ENCODE measurements at places on chromosomes 12 and 14.
A peak's percentile ranks its signal among the peaks of the same experiment; 100 is the strongest.

GRCh38 chr12:57722716-57723629 is 15.6 kb downstream of the AGAP2 start:
- H3K4me3 ChIP-seq = no peak overlapping the region
- no peak overlapping the region for H3K27ac ChIP-seq
- H3K27me3 ChIP-seq = peaks cover 15% of the 10 kb centered on the region
- H3K4me1 ChIP-seq = peaks cover 6% of the 10 kb centered on the region
- no peak for DNase-seq

- H3K27me3 ChIP-seq = peaks cover 19% of the 10 kb centered on the region
- peaks cover 14% of the 10 kb centered on the region for H3K36me3 ChIP-seq
- DNase-seq = no peak
Observed at GRCh38 chr12:89346741-89347324, 5.5 kb downstream of the DUSP6 start.

GRCh38 chr12:116910280-116910644 is 488 bp upstream of the FBXW8 start:
- H3K27me3 ChIP-seq = no peaks in the 10 kb centered on the region
- H3K36me3 ChIP-seq = peaks cover 7% of the 10 kb centered on the region
- no peaks in the 10 kb centered on the region for H3K4me1 ChIP-seq
- DNase-seq = no peak
- H3K4me3 ChIP-seq = peak overlapping the region; percentile 94

GRCh38 chr14:89455412-89455811 is 38.4 kb upstream of the FOXN3 start:
- H3K36me3 ChIP-seq = no peaks in the 10 kb centered on the region
- no peaks in the 10 kb centered on the region for H3K4me1 ChIP-seq
- H3K27me3 ChIP-seq = no peaks in the 10 kb centered on the region

DNA sequence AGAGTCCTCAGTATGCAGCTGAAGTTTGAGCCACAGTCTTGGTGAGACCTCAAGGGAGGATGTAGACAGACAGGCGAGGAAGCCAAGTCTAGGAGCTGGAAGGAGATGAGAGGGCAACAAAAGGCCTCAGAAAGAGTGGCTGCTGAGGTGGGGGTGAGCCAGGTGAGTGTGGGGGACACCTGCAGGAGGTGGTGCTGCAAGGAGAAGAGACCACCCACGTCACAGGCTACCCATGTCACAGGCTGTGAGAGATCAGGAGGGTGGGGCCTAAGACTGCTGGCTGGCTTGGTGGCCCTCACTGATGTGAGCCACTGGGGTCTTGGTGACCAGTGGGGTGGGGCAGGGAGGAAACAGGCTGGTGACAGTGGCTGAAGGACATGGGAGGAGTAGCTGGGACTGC is 97.3 kb downstream of the KIF26A start:
- no peak overlapping the region for H3K27ac ChIP-seq
- no peak overlapping the region for H3K4me3 ChIP-seq
- H3K36me3 ChIP-seq = no peaks in the 10 kb centered on the region
- no peak for DNase-seq

GRCh38 chr12:105032703-105033357 is 46.7 kb downstream of the NOPCHAP1 start:
- H3K27me3 ChIP-seq = no peaks in the 10 kb centered on the region
- H3K4me1 ChIP-seq = no peaks in the 10 kb centered on the region
- no peak for DNase-seq
- no peak overlapping the region for H3K4me3 ChIP-seq
- no peaks in the 10 kb centered on the region for H3K36me3 ChIP-seq
- H3K27ac ChIP-seq = no peak overlapping the region

DNA sequence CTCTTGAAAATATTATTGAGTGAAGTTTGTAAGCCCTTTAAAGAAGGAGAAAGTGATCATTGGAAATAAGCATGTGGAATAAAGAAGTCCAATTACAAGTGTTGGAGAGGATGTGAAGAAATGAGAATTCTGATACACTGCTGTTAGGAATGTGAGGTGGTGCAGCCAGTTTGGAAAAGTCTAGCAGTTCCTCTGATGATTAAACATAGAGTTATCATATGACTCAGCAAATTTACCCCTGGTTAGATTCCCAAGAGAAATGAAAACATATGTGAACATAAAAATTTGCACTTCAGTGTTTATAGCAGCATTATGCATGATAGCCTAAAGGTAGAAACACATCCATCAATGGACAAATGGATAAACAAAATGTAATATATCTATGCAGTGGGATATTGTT is 319.9 kb downstream of the AEBP2 start:
- no peak overlapping the region for H3K4me3 ChIP-seq
- no peak overlapping the region for H3K27ac ChIP-seq
- DNase-seq = no peak
- H3K27me3 ChIP-seq = no peaks in the 10 kb centered on the region

- DNase-seq = no peak
- H3K27me3 ChIP-seq = no peaks in the 10 kb centered on the region
- H3K4me3 ChIP-seq = no peak overlapping the region
- H3K4me1 ChIP-seq = no peaks in the 10 kb centered on the region
- no peaks in the 10 kb centered on the region for H3K36me3 ChIP-seq
- no peak overlapping the region for H3K27ac ChIP-seq
Observed at GRCh38 chr12:87828382-87828973, 200.7 kb downstream of the C12orf50 start.

- no peak for DNase-seq
- H3K27ac ChIP-seq = no peak overlapping the region
- H3K4me3 ChIP-seq = no peak overlapping the region
- no peaks in the 10 kb centered on the region for H3K4me1 ChIP-seq
Observed at GRCh38 chr14:105601360-105602242, 75.2 kb downstream of the TMEM121 start.

- H3K4me1 ChIP-seq = no peaks in the 10 kb centered on the region
- no peak for DNase-seq
- peaks cover 2% of the 10 kb centered on the region for H3K27me3 ChIP-seq
- no peaks in the 10 kb centered on the region for H3K36me3 ChIP-seq
Observed at GRCh38 chr12:71804505-71804904, 35.1 kb upstream of the TBC1D15 start.

DNA sequence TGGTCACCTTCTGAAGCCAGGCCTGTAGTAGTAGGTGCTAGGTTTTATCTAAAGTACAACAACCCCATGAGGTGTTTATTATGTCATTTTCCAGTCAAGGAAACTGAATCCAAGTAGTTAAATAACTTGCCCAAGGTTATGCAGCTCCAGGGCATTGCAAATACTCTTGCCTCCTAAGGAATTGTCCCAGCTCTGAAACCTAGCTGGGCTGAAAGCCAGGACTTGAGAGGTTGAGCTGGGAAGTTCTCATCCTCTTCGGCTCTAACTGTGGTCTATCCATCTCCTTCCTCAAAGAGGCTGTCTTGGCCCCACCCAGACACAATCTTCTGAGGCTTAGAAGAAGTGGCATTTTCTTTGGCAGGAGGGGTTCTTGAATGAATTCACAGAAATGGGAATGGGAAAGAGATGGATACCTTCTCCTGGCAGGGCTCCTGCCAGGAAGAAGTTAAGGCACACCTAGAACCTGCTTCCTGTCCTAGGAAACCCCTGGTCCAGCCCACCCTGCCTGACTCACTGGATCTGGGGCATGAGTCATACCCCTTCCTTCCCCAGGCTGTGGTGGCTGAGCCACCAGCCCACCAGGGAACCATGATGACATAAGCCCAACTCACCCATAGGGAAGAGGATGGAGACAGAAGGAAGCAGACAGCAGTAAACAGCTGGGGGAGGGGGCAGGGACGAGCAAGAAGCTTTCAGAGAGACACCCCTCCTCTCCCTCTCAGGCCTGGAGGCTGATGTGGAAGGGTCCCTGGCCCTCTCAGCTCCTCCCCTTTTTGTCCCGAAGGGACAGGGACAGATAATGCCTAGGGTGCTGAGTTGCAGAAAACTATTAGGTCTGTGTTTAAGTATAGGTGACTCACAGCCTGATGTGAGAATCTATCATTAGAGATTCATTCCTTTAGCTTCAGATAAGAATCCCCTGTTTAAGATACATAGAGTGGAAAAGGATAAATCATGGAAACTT is 2.1 kb upstream of the PLEK2 start:
- H3K27ac ChIP-seq = no peak overlapping the region
- no peaks in the 10 kb centered on the region for H3K27me3 ChIP-seq
- H3K4me1 ChIP-seq = no peaks in the 10 kb centered on the region
- no peaks in the 10 kb centered on the region for H3K36me3 ChIP-seq
- no peak for DNase-seq

- no peaks in the 10 kb centered on the region for H3K4me1 ChIP-seq
- H3K36me3 ChIP-seq = no peaks in the 10 kb centered on the region
- peaks cover 9% of the 10 kb centered on the region for H3K27me3 ChIP-seq
- H3K4me3 ChIP-seq = peak overlapping the region; percentile 73
Observed at GRCh38 chr12:62632411-62632918, 165.8 kb downstream of the MON2 start.
